T1000 (cell line): ENCODE measurements at places on chromosomes 6 and 20.

- DNase-seq: no peak
Measured at GRCh38 chr6:43810965-43811732, 41.1 kb downstream of the VEGFA start.

GRCh38 chr20:51014797-51015722, 7.8 kb downstream of the KCNG1 start:
- DNase-seq: no peak

DNA sequence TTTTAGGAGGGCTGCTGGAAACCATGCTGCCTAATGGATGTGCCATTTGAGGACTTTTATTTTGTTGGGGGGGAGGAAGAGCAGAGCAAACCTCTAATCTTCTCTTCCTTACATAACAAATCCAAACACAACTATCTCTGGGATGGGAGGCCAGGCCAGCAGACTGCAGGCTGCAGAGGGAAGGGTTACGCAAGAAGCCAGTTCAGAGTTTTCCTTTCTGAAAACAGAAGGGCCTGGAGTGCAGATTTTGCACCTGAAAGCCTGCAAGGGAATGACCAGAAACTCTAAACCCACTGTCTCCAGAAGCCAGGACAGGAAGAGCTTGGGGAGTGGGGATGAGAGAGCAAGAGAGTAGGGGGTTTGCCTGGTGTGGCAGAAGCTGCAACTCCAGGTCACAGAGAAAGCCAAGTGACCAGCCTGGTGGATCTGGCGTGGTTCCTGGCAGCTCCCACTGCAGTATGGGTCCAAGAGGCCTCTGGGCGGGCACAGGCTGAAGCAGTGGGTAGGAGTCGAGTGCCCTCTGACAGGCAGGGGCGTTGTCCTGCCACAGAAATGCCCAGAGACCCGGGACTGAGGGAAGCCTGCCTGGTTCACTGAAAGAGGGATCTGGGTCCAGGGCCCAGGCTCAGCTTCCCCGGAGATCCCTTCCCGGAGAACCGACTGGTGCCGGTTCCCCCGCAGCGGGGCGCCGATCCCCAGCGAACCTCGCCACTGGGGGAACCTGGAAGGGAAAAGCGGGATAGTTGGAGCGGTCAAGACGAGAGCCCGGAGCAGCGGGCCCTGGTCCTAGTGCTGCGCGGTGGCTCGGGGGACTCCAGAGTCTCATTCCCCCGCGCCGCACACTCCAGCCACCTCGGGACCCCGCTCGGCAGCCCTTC, 6.7 kb downstream of the MAFB start:
- DNase-seq: no peak

GRCh38 chr6:88870717-88871330, 92.6 kb downstream of the RNGTT start:
- no peak for DNase-seq

GRCh38 chr6:80742481-80742880, 636.0 kb downstream of the BCKDHB start:
- no peak for DNase-seq

DNA sequence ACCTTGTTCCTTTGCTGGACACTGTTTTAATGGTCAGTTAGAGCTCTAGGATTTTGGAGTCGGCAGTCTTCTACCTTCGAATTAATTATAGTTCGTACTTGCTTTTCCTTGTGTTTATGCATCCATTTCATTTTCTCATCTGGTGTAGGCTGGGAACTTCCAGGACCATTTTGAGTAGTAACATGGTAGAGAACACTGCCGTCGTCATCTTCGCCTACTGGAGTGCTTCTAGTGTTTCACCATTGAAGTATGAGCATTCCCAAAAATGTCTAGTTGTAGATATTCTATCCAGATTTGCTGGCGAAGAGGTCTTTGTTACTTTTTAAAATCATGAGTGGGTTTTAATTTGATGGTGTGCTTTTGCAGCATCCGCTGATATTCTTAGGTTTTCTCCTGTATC, 36.9 kb downstream of the CDYL start:
- no peak for DNase-seq

DNA sequence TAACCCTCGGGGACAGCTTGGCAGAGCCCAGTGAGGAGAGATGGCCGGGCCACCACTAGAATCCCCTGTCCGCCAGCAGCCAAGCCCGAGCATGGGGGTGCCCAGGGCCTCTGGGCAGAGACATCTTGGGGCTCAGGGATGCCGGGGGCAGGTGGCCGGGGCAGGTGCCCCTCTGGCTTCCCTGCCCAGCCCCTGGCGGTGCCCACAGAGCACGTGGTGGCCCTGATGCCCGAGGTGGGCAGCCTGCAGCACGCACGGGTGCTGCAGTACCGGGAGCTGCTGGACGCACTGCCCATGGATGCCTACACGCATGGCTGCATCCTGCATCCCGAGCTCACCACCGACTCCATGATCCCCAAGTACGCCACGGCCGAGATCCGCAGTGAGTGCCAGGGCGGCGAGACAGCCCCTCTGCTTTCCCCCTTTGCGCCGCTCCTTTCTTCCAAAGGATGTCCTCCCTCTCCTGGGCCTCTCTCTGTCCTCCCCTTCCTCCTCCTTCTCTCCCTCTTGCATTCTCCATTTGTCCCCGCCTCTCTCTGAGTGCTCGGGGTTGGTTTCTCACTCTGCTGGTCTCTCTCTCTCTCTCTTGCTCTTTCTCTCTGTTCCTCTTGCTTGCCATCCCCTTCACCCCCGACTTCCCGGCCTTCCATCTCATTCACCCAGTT, 11.2 kb downstream of the GDAP1L1 start:
- DNase-seq: no peak

DNA sequence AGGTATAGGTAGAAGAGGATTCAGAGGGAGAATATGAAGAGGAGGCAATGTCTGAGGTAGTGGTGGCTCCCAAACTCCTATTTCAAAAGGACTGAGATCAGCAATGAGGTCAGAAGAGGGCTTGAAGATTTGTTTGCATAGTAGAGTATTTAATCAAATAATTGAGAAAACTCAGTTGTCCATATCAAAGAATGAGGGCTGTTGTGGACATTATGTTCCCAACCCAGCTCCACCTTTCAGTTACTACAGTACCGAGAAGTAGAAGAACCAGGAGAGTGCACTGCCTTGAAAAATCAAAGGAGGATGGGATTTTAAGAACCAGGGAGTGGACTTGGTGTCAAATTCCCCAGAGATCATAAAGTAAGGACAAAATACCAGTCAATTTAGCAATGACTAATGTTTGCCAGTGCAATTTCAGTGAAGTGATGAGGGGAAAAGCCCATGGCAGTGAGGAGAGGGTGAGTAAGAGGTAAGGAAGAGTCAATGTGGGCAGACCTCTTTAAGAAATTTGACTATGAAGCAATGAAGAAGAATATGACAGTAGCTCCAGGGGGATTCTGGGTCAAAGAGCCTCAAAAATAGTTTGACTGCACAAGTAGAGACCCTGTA, 382.4 kb downstream of the PKHD1 start:
- no peak for DNase-seq

GRCh38 chr20:4275581-4276088, 260.3 kb upstream of the RNF24 start:
- no peak for DNase-seq

- no peak for DNase-seq
Measured at GRCh38 chr6:101800598-101800997, 407.1 kb downstream of the GRIK2 start.

DNA sequence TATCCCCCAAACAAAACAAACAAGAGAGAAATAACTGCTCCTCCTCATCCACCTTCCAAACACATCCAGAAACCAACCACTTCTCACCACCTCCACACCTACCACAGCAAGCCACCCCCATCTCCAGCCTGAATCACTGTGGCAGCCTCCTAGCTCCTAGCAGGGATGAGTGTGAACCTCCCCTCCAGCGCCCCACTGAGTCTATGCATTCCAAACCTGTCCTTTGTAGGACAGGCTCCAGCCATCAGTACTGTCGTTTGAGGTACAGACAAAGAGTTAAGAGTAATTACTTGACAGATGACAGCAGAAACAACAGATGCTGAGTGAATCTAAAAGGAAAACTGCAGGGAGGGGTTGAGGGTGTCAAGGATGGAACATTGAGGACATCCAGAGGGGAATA, 2.4 kb downstream of the METTL24 start:
- no peak for DNase-seq

- DNase-seq: no peak
Measured at GRCh38 chr6:100920028-100920605, 39.0 kb upstream of the ASCC3 start.

- no peak for DNase-seq
Measured at GRCh38 chr20:57809661-57810172, 99.9 kb upstream of the PMEPA1 start.
